ENCODE measurements at places on chromosomes 16 and 17. TPM values are rescaled to one million over a fixed set of nuclear protein-coding genes. Genes with fewer than 3 reads are reported as not detected.

Gene KRTAP2-3
- total RNA-seq: 3.8 TPM

DNA sequence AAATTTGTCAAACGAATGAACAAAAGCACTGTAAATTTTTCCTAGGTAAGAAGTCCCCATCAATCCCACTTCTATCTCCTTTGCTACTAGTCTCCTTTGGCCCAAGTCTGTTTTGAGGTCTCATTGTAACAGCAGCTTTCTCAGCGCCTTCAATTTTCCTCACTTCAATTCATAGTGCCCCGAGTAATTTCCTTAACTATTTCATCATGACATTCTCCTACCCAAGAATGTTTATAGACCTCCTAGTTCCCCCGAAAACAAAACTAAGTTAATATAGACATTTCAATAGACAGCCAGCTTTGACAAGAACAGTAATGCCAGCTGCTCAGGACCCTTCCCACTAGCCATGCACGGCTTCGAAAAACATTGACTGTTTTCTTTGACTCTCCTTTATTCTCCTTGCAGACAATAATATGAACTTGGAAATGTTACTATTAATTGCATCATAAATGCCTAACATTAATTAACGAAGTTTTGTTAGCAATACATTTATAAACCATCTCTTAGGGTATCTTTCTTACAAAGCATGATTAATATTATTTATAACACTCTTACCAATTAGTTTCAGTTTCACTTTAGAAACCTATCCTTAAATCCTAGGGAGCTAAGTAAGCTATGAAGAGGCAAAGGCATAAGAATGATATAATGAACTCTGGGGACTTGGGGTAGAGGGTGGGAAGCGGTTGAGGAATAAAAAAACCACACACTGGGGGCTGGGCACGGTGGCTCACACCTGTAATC lies 22.8 kb downstream of the GLG1 start:
- peaks cover 2% of the 10 kb centered on the region for H3K36me3 ChIP-seq
- H3K4me1 ChIP-seq: peaks cover under 1% of the 10 kb centered on the region
- DNase-seq: no peak
- no peak overlapping the region for H3K4me3 ChIP-seq
- H3K27ac ChIP-seq: no peak overlapping the region

Gene PERCC1
- total RNA-seq: not detected

GRCh38 chr17:50638966-50639713 lies 4.5 kb downstream of the ABCC3 start:
- H3K27me3 ChIP-seq: peaks cover 2% of the 10 kb centered on the region
- peak overlapping the region; percentile 13 for H3K4me3 ChIP-seq
- H3K4me1 ChIP-seq: peaks cover 41% of the 10 kb centered on the region
- DNase-seq: peak; percentile 96

GRCh38 chr17:54848368-54848987 lies 52.2 kb upstream of the TOM1L1 start:
- no peak overlapping the region for H3K27ac ChIP-seq
- no peak for DNase-seq
- H3K27me3 ChIP-seq: no peaks in the 10 kb centered on the region
- no peaks in the 10 kb centered on the region for H3K4me1 ChIP-seq
- H3K36me3 ChIP-seq: no peaks in the 10 kb centered on the region
- no peak overlapping the region for H3K4me3 ChIP-seq

GRCh38 chr16:69935278-69935711 lies 15.8 kb upstream of the CLEC18A start:
- H3K4me1 ChIP-seq: peaks cover 3% of the 10 kb centered on the region
- H3K36me3 ChIP-seq: peaks cover 18% of the 10 kb centered on the region
- no peak overlapping the region for H3K4me3 ChIP-seq
- no peaks in the 10 kb centered on the region for H3K27me3 ChIP-seq

- no peak overlapping the region for H3K4me3 ChIP-seq
- DNase-seq: peak; percentile 74
- H3K4me1 ChIP-seq: peaks cover 6% of the 10 kb centered on the region
- peak overlapping the region; percentile 43 for H3K27ac ChIP-seq
- peaks cover 14% of the 10 kb centered on the region for H3K36me3 ChIP-seq
These were observed 80.8 kb downstream of the OMG start for GRCh38 chr17:31216031-31216751.

Gene MEFV
- not detected for total RNA-seq

- DNase-seq: no peak
- no peak overlapping the region for H3K27ac ChIP-seq
- H3K4me1 ChIP-seq: no peaks in the 10 kb centered on the region
- no peak overlapping the region for H3K4me3 ChIP-seq
- H3K36me3 ChIP-seq: no peaks in the 10 kb centered on the region
These were observed 47.0 kb downstream of the SKAP1 start for GRCh38 chr17:48382989-48383388.

DNA sequence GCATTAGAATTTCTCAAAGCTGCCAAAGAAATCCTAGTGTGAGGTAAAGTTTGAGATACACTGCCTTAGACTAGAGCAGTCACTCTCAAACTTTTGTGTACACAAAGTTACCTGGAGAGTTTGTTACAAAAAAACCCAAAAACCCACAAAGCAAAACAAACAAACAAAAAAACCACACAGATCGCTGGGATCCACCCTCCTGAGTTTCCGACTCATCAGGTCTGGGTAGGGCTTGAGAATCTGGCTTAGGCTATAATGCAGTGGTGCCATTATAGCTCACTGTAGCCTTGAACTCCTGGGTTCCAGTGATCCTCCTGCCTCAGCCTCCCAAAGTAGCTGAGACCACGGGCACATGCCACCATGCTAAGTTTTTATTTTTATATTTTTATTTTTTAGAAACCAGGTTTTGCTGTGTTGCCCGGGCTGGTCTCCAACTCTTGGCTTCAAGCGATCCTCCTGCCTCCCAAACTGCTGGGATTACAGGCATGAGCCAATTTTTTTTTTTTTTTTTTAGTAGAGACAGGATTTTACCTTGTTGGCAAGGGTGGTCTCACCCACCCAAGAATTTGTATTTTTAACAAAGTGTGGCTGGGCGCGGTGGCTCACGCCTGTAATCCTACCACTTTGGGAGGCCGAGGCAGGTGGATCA lies 22.3 kb upstream of the SMG1 start:
- no peak overlapping the region for H3K4me3 ChIP-seq
- no peak for DNase-seq
- no peaks in the 10 kb centered on the region for H3K4me1 ChIP-seq
- no peak overlapping the region for H3K27ac ChIP-seq
- H3K27me3 ChIP-seq: no peaks in the 10 kb centered on the region

Gene LRRC45
- 6.2 TPM for total RNA-seq

Gene VASN
- 32.0 TPM for total RNA-seq

DNA sequence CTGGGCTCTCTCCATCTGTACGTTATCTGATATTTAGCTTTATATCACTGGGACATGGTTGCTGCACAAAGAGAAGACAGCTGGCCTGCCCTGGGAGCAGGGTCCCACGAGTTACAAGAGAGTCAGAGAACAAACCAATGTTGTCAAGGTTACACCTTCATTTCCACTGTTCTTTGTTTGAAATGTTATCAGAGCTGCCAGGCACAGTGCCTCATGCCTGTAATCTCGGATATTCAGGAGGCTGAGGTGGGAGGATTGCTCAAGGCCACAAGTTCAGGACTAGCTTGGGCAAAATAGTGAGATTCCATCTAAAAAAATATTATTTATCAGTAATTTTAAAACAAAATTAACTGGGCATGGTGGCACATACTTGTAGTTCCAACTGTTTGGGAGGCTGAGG lies 34.6 kb downstream of the ATP6V0A1 start:
- H3K4me1 ChIP-seq: no peaks in the 10 kb centered on the region
- no peak overlapping the region for H3K27ac ChIP-seq

- H3K36me3 ChIP-seq: no peaks in the 10 kb centered on the region
- no peaks in the 10 kb centered on the region for H3K4me1 ChIP-seq
- DNase-seq: no peak
- no peak overlapping the region for H3K27ac ChIP-seq
- no peaks in the 10 kb centered on the region for H3K27me3 ChIP-seq
- no peak overlapping the region for H3K4me3 ChIP-seq
These were observed 109.5 kb upstream of the EEF2KMT start for GRCh38 chr16:5207001-5207523.

Gene DCXR
- 42.3 TPM for total RNA-seq

Gene STH
- not detected for total RNA-seq

Gene PIK3R5
- 0.30 TPM for total RNA-seq

Gene CD300E
- not detected for total RNA-seq

DNA sequence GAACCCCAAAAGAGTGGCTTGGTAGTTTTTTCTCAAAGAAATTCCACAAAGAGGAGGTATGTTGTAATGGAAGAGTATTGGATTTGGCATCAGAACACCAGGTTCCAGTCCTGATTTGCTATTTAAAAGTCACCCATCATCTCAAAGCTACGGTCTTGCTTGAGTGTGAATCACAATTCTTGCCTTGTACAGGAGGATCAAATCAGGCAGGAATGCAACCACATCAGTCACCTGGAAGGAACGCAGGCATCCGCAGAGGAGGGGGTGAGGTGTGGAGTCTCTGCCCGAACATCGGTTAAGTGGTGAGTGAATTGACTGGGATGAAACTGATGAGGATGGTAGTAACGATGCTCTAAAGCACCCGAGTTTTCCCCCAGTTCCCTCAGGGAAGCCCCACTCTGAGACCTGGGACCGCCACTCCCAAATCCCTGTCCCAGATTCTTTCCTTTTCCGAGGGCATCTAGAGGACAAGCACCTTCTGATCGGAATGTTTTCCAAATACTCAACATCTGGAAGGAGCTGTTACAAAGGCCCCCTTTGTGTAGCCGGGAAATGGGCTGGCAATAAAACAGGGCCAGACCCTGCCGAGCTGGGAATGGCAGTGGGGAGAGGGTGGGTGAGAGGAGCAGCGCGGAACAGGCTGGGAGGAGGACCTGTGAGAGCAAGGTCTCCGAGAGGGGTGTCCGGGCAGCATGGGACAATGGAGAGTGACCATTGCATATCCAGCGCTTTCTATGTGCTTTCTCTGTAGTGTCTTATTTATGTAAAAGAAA lies 469.6 kb downstream of the SLC39A11 start:
- peaks cover 8% of the 10 kb centered on the region for H3K27me3 ChIP-seq
- DNase-seq: peak; percentile 44
- H3K27ac ChIP-seq: no peak overlapping the region
- H3K36me3 ChIP-seq: no peaks in the 10 kb centered on the region
- no peaks in the 10 kb centered on the region for H3K4me1 ChIP-seq

GRCh38 chr17:7511108-7511507 lies 26.9 kb downstream of the POLR2A start:
- no peak for DNase-seq
- H3K27me3 ChIP-seq: no peaks in the 10 kb centered on the region
- no peaks in the 10 kb centered on the region for H3K4me1 ChIP-seq
- H3K27ac ChIP-seq: no peak overlapping the region

DNA sequence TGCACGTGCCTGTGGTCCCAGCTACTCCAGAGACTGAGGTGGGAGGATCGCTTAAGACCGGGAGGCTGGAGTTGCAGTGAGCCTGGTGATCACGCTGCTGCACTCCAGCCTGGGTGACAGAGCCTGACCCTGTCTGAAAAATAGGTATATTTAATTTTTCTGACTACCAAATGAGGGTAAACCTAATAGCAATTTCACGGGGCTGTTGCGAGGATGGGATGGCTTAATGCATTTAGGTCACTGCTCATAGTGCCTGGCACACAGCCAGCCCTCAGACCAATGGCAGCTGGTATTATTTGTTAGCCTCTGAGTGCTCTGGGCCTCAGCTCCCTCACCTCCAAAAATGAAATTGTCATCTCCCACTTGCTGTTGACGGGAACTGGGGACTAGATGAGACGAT lies 5.9 kb upstream of the CDIP1 start:
- H3K27me3 ChIP-seq: no peaks in the 10 kb centered on the region
- no peaks in the 10 kb centered on the region for H3K4me1 ChIP-seq
- H3K27ac ChIP-seq: no peak overlapping the region
- no peak for DNase-seq

- no peaks in the 10 kb centered on the region for H3K36me3 ChIP-seq
- H3K4me1 ChIP-seq: no peaks in the 10 kb centered on the region
- DNase-seq: no peak
- H3K4me3 ChIP-seq: no peak overlapping the region
- H3K27ac ChIP-seq: no peak overlapping the region
- H3K27me3 ChIP-seq: no peaks in the 10 kb centered on the region
These were observed 88.3 kb upstream of the CCL1 start for GRCh38 chr17:34451313-34451712.

GRCh38 chr16:55144651-55145050 lies 179.4 kb upstream of the IRX6 start:
- no peak overlapping the region for H3K27ac ChIP-seq
- no peaks in the 10 kb centered on the region for H3K4me1 ChIP-seq
- H3K4me3 ChIP-seq: no peak overlapping the region
- no peaks in the 10 kb centered on the region for H3K27me3 ChIP-seq
- no peak for DNase-seq
- no peaks in the 10 kb centered on the region for H3K36me3 ChIP-seq

- no peak overlapping the region for H3K27ac ChIP-seq
- no peaks in the 10 kb centered on the region for H3K27me3 ChIP-seq
- H3K4me3 ChIP-seq: no peak overlapping the region
- H3K36me3 ChIP-seq: peaks cover 12% of the 10 kb centered on the region
- peaks cover 36% of the 10 kb centered on the region for H3K4me1 ChIP-seq
These were observed 123.7 kb downstream of the ABCC1 start for GRCh38 chr16:16073001-16073545.

DNA sequence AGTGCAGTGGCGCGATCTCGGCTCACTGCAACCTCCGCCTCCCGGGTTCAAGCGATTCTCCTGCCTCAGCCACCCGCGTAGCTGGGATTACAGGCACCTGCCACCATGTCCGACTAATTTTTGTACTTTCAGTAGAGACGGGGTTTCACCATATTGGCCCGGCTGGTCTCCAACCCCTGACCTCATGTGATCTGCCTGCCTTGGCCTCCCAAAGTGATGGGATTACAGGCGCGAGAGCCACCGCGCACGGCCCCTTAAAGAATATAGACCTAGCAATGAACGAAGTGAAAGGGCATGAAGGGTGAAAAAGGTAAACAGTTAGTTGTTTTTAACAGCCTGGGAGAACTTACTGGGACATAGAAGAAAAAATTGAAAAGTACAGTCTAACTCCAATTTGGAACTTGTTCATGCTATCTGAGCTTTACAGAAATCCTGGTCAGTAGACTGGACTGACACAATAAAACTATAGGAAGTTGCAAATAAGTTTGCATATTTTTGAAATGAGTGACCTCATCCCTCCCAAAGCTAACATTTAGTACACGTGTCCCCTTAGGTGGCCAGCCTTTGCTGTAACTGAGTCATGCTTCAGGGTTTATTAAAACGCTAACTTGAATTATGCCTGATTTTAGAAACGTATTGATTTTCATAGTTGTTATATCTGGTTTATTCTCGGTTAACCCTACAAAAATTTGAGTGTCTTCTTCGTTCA lies 1.8 kb downstream of the COG1 start:
- H3K36me3 ChIP-seq: peaks cover 29% of the 10 kb centered on the region
- peak overlapping the region; percentile 59 for H3K27ac ChIP-seq
- peak; percentile 65 for DNase-seq
- H3K4me1 ChIP-seq: peaks cover 12% of the 10 kb centered on the region
- no peaks in the 10 kb centered on the region for H3K27me3 ChIP-seq

Gene NPIPB9
- 2.3 TPM for total RNA-seq

Gene FBXW10B
- 2.4 TPM for total RNA-seq

All from astrocyte (in vitro differentiated cells and primary cell).